ENCODE measurements at places on chromosomes 3 and 15. TPM values are rescaled to one million over a fixed set of nuclear protein-coding genes. Genes with fewer than 3 reads are reported as not detected.

CYFIP1 gene
- polyA plus RNA-seq = 69.2 TPM

SATB1 gene
- polyA plus RNA-seq = 13.0 TPM

MBD4 gene
- polyA plus RNA-seq = 28.0 TPM

GNL3 gene
- 39.6 TPM for polyA plus RNA-seq

FILIP1L gene
- polyA plus RNA-seq = 78.7 TPM

GOLGA8K gene
- polyA plus RNA-seq = 0.60 TPM

FGD5 gene
- 11.5 TPM for polyA plus RNA-seq

PLA2G4E gene
- 0.02 TPM for polyA plus RNA-seq

LRRIQ4 gene
- polyA plus RNA-seq = 0.17 TPM

PHLDB2 gene
- polyA plus RNA-seq = 26.7 TPM

MON1A gene
- 2.8 TPM for polyA plus RNA-seq

TRAT1 gene
- 0.73 TPM for polyA plus RNA-seq

PCSK6 gene
- polyA plus RNA-seq = 26.0 TPM

QTRT2 gene
- polyA plus RNA-seq = 15.4 TPM

PROS1 gene
- polyA plus RNA-seq = 44.0 TPM

Measured in ovary (tissue), 10 donors.